ENCODE measurements at places on chromosomes 1 and 21. TPM values are rescaled to one million over a fixed set of nuclear protein-coding genes. Genes with fewer than 3 reads are reported as not detected.

FCRL4 gene
- total RNA-seq = not detected

ITLN2 gene
- not detected for total RNA-seq

C4BPA gene
- not detected for total RNA-seq

LEFTY1 gene
- not detected for total RNA-seq

PAPPA2 gene
- total RNA-seq = 0.21 TPM

ELAVL4 gene
- not detected for total RNA-seq

OR14K1 gene
- not detected for total RNA-seq

TMED5 gene
- 47.7 TPM for total RNA-seq

CACHD1 gene
- total RNA-seq = 3.9 TPM

All from foreskin keratinocyte (primary cell).